ENCODE measurements at places on chromosomes 12 and 14.

DNA sequence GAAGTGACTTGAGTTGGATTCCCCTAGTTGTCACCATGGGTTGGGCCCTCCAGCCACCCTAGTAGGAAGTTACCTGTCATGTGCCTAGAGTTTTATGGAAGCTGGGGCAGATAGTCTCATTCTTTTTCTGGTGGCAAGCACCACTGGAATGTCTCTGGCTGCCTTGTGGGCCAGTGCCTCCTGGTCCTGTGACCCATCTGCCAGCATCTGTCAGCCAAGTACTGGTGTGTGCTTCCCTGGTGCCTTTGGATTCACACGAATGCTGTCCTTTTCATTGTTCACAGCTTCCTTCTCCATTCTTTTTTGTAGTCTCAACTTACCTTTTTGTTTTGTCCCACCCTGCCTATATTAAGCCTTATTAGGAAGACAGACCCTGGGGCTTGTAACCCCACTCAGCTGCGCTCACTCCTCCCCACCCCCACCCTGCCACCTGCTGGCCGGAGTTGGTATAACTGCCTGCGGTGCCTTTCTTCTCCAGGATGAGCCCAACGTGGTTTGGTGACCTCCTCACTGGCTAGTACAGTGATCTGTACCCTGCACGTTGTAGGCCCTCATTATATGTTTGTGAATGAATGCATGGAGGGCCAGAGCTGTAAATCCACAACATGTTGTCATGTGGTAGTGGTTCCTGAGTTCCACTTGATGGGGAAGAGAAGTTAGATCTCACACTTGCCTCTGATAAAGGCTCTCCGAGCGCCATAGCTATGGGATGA is 125.7 kb downstream of the TSPAN9 start:
- DNase-seq: peak; percentile 73

DNA sequence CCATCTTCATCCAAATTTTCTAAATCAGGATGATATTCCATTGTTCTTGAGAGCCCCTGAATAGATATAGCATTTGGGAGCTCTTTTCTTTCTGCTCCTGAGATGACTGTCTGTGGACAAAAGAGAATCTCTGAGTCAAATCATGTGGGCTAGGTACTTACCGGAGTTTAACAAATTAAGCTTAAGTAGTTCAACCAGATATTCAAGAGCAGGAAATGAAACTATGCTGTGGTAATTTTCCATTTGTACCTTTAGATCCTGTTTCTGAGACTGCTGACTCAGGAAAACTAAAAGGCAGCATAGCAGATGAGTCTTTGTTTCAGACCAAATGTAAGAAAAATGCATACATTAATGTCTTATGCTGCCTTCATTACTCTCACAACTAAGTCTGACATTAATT is at the start of gene CLEC7A:
Gene CLEC7A, minus strand, starts transcription at position 158 of the 400 bp plus-strand sequence. Its CDS starts 117 bp downstream, at position 41.
- DNase-seq: peak; percentile 14

GRCh38 chr12:132618683-132619043 is at the start of gene P2RX2:
Gene P2RX2, plus strand, starts transcription at chr12:132618776. Its CDS starts 41 bp downstream, at chr12:132618817.
- no peak for DNase-seq

- DNase-seq: no peak
These were observed 90.7 kb downstream of the ZFP36L1 start for GRCh38 chr14:68702135-68702534.

- peak; percentile 98 for DNase-seq
These were observed at the start of gene DUSP6 for GRCh38 chr12:89352492-89353187. Gene DUSP6, minus strand, starts transcription at chr12:89352501. Its CDS starts 462 bp downstream, at chr12:89352039.

DNA sequence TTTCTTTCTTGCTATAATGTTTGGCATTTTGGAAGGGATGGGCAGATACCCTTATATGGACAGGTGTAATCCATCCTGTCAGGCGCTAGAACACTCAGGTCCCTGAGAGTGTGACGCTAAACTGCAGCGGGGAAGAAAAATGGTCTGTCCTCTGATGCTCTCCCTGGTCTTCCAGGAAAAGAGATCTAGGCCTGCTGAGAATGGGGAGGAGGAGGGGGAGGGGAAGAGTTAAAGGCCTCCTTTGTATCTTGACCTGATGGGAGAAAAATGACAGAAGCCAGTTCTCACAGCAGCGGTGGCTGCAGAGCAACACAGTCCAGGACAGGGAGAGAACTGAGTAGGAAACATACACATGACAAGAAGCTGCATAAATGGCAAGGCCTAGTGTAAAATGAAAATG is 61.1 kb downstream of the RPS6KA5 start:
- no peak for DNase-seq

DNA sequence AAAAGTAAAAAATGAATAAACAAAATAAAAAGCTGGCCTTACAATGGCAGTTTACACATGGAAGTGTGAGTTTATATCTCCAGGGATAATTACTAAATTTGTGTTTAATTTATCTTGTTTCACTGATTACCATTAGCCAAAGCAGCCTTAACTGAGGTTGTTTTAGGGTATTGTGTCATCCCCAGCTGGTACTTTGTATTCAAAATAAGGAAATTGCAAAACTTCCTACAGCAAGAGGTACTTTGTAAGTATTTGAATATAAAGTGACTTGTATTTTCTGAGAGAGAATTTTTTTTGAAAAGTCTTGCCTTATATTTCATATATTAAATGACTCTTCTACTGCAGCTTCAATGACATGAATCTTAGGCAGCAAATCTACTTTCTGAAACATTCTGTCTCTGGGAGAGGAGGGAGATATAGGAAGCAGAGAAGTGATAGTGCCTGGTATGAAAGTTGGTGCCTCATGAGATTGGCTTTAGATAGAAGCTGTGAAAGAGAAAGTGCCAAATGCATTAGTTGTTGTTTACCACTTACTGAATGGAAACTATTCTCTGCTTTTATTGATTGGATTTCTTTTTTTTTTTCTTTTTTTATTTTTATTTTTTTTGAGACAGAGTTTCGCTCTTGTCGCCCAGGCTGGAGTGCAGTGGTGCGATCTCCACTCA is 6.7 kb downstream of the FNTB start:
- DNase-seq: no peak

GRCh38 chr12:51424094-51424661 is 453 bp upstream of the SLC4A8 start:
- DNase-seq: no peak

DNA sequence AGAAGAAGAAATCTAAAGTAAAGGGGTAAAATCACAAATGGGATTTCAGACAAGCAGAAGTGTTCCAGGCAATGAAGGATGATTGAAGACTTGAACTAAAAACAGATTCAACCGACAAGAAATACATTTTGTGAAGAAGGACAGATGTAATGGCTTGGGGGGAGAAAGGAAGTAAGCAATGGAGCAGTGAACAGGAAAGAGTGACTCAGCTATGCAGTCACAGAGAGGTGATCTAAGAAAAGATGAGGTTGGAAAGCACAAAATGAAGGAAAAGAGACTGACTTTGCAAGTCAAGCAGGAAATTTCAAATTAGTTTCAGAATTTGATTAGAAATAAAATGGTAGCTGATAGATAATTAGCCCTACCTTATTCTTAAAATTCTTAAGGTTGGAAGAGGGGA is 66.5 kb downstream of the PUS7L start:
- DNase-seq: no peak

DNA sequence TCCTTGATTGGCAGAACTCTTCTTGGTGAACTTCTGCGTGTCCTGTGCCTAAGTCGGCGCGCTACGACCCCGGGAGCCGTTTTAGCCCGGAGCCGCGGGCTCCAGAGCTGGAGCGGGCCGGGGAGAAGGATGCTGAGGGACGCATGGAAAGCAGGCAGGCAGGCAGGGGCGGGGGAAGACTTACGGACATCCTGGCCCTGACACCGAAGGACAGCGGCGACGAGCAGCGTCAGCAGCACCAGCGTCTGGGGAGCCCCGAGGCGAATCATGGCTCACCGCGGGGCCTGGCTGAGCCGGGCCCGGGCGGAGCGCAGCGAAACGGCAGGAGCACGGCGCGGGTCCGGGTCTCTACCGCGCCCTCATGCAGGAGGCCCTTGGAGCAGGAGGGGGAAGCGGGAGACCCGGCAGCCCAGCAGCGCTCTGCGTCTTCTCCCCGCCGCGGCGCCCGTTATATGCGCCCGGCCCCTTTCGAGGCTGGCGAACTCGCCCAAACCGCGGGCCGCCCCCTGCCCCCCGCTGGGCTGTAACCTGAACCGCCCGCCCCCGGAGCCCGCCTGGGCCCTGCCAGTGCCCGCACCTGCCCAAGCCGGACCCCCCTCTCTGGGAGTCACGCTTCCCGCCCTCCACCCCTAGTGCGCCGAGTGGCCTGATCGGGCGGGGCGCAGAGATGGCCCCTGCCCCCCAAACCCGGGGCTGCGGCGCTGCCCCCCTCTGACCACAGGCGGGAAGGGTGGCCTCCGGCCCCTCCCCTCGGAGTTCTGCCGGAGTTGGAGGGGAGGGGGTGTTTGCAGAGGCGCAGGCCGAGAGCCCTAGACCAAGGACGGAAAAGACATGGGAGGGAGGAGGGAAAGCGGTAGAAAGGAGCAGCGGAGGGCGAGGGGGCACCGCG is at the start of gene COL2A1:
Gene COL2A1, minus strand, starts transcription at position 424 of the 889 bp plus-strand sequence. Its CDS starts 155 bp downstream, at position 269.
- DNase-seq: no peak

DNA sequence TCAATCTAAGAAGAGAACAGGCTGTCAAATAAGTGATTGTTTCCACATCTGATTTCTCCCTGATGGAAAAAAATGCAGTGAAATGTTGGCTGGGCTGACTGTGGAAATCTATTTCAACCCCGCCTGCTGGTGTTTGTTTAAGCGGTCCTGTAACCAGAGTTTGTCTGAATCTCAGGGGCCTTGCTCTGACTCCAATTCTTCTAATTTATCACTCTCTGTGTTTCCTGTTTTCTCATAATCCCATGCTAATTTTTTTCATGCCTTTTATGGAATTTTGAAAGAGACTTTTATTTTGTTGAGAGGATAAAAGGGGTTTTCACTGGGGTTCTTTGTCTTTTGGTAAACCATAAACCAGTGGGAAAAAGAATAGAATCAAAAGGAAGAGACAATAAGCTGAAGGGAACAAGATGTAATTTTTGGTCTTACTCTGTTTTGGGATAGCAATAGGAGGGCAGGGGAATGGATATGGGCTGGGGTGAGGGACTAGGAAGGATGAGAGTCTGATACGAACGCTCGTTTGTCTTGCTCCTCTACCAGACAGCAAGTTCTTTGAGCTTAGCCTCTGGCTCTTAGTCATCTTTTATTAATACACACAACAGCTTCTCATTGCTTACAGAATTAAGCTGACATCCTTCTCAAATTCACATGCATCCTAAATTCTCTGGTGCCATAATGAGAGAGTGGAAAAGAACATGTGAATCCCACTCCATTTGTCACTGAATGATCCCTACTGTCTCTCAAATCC is 8.0 kb upstream of the MGP start:
- no peak for DNase-seq

DNA sequence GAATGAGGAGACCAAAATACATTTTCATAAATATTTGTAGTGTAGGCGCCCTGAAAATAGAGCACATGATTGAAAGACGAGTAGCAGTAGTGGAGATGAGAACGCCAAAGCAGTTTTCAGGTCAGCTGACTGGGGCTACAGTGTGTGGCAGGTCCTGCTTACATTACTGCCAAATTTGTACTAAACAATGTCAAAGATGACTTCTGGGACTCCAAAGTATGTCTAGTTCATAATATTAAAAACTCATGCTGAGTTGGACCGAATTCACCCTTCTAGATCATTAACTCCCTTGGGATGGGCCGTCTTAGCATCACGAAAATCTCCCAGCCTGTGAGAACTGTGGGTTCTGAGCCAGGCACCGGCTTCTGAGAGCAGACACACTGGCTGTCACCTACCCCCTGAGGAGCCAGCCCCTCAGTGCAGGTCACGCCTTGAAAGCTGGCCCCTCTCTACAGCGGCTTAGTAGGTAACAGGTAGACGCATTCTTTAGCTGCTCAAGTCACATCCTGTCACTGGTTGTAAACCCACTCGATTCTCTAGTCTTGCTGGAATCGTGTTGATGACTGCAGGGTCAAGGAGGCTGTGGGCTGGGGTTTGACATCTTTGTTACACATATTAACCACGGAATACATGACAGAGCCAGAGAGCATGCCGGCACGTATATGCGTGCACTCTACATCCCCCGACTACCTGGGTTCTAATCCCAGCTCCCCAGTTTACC is 210.4 kb downstream of the ETV6 start:
- no peak for DNase-seq

DNA sequence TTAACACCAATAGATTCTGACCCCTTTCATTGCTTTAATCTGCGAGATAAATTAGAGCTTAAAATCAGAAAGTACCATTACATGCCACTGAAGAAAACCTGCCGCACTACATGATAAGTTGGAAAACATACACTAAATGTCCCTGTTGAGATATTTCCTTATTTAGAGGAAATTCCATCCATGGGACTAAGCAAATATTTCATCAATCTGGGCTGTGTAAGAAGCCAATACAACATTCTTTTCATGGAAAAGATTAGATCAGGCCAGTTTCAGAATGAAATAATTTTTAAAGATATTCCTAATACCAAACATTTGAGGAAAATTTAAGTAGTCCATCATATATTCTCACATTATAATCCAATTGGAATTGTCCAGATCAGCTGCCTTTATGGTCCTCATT is 112.8 kb downstream of the LLPH start:
- no peak for DNase-seq

GRCh38 chr14:35551081-35551480 is 17.1 kb downstream of the INSM2 start:
- DNase-seq: no peak

DNA sequence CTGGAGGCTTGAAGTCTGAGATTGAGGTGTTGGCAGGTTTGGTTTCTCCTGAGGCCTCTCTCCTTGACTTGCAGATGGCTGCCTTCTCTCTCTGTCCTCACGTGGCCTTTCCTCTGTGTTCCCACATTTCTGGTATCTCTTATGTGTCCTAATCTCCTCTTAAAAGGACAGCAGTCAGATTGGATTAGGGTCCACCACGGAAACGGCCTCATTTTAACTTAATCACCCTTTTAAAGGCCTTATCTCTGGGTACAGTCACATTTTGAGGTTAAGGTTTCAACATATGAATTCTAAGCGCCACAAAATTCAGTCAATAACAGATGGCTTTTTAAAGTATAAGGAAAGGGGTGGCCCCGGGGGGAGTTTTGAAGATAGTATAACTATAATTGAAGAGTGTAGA is 33.5 kb downstream of the UNC79 start:
- DNase-seq: no peak

DNA sequence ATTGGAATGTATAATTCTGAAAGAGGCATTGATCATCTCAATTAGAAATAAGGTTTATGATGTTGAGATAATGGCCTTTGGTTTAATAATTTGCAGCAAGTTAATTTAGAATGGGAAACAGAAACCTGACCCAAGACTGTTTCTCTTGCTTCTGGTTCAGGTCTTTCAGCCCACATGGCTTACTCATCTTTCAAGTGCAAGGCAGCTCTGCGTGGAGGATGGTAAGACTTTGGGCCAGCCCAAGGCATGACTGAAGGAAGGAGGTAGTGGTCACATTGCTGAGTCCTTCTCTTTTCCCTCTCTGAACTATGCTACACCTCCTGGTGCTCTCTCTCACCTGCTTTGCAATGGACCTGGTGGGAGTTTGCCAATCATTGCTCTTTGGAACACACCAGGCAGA is 98.7 kb downstream of the CAND1 start:
- no peak for DNase-seq
